Kidney epithelial cell (primary cell): ENCODE measurements at places on chromosomes 13 and 19.

DNA sequence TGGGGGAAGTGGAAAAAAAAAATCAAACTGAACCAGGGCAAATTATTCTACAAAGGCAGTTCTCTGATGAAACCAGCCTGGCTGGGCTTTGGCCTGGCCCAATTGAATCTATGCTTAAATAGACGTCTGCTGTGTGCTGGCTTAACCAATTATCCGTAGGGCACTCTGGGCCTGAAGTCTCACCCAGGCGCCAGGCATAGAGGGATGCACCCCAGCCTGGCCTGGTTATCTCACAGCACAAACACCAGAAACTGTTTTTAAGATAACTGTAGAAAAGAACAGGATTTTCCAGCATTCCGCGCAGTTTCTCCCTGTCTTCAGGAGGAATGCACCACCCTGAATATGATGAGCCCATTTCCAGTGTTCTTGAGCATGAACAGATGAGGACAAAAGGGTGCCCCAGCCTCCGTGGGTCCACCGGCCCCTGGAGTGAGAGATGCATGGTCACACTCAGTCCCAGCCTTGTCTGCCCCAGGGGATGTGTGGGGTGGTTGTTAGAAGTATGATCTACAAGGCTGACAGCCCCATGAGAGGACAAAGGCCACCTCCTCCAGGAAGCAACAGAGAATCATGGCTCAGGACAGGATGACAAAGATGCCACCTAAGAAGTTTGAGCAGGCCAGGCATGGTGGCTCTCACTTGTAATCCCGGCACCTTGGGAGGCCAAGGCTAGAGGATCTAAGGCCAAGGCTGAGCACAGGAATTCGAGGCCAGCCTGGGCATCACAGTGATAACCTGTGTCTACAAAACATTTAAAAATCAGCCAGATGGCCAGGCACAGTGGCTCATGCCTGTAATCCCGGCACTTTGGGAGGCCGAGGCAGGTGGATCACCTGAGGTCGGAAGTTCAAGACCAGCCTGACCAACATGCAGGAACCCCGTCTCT lies 50.2 kb downstream of the PEPD start:
- no peak for DNase-seq

DNA sequence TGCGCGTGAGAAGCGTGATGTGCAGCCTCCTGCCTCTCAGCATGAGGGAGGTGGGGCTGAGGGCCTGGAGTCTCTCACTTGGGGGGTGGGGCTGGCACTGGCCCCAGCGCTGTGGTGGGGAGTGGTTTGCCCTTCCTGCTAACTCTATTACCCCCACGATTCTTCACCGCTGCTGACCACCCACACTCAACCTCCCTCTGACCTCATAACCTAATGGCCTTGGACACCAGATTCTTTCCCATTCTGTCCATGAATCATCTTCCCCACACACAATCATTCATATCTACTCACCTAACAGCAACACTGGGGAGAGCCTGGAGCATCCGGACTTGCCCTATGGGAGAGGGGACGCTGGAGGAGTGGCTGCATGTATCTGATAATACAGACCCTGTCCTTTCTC lies 8.7 kb downstream of the CD177 start:
- no peak for DNase-seq

GRCh38 chr19:2977746-2978138 lies 378 bp downstream of the TLE6 start:
- no peak for DNase-seq

DNA sequence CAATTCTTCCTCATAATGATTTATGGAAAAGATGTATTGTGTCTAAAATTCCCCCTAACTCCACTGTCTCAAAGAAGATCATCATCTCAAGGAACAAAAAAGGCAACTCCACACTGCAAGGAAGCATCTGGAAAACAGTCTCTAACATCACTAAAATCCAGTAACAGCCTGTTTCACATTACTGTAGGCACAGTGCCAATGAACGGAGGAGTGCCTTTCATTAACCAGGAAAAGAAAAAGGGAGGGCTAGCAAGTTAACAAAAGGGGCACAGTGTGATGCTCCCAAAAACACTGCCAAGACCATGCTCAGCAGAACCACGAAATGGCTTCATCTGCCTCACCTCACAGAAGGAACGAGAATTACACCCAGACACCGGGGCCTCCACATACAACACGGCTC lies 8.5 kb downstream of the TMTC4 start:
- DNase-seq: no peak

GRCh38 chr19:3368441-3368795 lies 2.0 kb downstream of the NFIC start:
- no peak for DNase-seq

DNA sequence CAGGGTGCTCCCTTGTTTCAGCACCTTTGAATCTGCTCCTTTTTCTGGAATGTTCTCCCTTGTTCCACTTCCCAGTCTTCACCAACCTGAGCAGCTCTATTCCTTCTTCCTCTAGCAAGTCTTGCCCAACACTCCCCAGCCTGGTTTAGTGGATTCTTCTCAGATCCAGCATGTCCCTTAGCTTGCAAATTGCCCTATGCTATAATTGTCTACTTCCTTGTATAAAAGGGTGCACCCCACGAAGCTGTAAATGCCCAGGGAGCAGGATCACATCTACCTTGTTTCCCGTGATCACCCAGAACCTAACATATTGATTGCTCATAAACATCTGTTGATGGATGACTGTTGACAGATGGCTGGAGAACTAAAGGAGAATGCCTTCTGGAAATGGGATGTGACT lies 93.2 kb upstream of the C1QTNF9B start:
- no peak for DNase-seq

DNA sequence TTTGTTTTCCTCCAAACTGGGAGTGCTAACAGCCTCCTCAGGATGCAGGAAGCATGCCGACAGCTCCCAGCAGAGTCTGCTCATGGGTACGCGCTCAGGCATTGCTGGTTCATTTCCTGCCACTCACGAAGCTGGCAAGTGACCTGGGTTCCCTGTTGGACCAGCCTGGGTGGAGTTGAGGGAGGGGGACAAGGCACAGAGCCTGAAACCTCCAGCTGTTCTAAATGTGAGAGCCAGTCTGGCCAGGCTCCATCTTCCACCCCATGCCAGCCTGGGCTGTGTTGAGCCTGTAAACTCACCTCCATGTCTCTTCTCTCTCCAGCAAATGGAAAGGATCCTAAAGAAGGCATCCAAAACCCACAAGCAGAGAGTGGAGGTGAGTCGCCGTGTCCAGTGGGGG lies 5.0 kb downstream of the FAM32A start:
- DNase-seq: no peak
